Activated T-cell treated with anti-CD3 and anti-CD28 coated beads, Interleukin-2, amount 50 U/mL, for 24 hours (primary cell): ENCODE measurements at places on chromosomes 4 and X.

GRCh38 chr4:17092736-17093437, 194.4 kb upstream of the LDB2 start:
- H3K4me3 ChIP-seq = no peak overlapping the region
- no peaks in the 10 kb centered on the region for H3K36me3 ChIP-seq
- no peak for DNase-seq
- H3K4me1 ChIP-seq = no peaks in the 10 kb centered on the region
- no peak overlapping the region for H3K27ac ChIP-seq
- peaks cover 2% of the 10 kb centered on the region for H3K27me3 ChIP-seq

GRCh38 chrX:129523079-129523911, at the start of gene SMARCA1:
Gene SMARCA1, minus strand, starts transcription at chrX:129523490. Its CDS starts 120 bp downstream, at chrX:129523370.
- peak within 1 kb of the TSS; percentile 76 for H3K4me3 ChIP-seq
- no peak for DNase-seq
- H3K27me3 ChIP-seq = peaks cover 42% of the 10 kb centered on the region

- peak overlapping the region; percentile 15 for H3K27ac ChIP-seq
- no peaks in the 10 kb centered on the region for H3K27me3 ChIP-seq
- peaks cover 6% of the 10 kb centered on the region for H3K36me3 ChIP-seq
- H3K4me1 ChIP-seq = peaks cover 50% of the 10 kb centered on the region
- no peak for DNase-seq
These were observed 189.8 kb downstream of the PPP3CA start for GRCh38 chr4:101157415-101158133.

DNA sequence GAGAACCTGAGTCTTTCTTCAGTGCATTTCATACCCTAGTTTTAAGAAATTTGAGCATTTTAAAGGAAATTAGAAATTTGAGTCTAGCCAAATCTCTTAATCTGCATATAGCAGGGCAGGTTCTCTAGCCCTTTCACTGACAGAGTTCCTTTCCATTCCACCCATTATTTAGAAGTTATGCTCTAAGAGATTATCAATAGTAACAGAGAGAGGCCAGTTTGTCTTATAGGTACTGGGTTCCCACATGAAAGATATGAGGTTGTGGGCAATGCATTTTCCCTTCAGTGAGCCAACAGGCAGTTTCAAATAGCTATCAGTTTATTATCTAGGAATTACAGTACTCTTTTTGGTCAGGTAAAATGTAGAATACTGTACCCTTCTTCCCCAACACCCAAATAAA, 7.3 kb upstream of the GALNT7 start:
- no peaks in the 10 kb centered on the region for H3K27me3 ChIP-seq
- peaks cover 8% of the 10 kb centered on the region for H3K4me1 ChIP-seq
- no peak overlapping the region for H3K4me3 ChIP-seq

DNA sequence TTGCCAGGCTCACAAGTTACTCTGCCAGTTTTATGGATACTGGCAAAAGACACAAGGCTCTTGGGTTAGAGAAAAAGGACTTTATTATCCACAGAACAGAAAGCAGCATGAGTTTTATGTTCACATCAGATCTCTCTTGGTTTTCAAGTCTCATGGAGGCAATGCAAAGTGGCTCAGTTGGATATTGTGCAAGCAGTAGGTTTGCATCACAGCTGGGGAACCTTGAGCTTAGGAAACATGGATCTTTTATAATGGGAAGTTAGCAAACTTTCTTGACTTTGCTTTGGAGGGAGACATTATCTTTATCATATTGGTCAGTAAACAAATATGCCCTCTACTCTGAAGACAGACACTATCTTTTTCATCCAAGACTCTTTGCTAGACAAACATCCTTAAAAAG, 109.2 kb upstream of the GRPR start:
- H3K27me3 ChIP-seq = peaks cover 45% of the 10 kb centered on the region
- no peaks in the 10 kb centered on the region for H3K36me3 ChIP-seq
- no peaks in the 10 kb centered on the region for H3K4me1 ChIP-seq
- H3K4me3 ChIP-seq = no peak overlapping the region
- no peak overlapping the region for H3K27ac ChIP-seq
- no peak for DNase-seq

DNA sequence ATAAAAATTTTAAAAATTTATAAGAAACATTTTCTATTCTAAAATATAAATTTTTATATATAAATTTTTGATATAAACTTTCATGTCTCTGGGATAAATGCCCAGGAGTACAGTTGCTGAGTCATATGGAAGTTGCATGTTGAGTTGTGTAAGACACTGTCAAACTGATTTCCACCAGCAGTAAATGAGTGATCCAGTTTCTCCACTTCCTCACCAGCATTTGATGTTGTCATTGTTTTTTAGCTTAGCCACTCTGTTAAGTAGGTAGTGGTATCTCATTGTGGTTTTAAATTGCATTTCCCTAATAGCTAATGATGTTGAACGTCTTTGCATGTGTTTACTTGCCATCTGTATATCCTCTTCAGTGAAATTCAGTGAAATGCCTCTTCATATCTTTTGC, 66.5 kb downstream of the MAMLD1 start:
- H3K4me3 ChIP-seq = no peak overlapping the region
- H3K36me3 ChIP-seq = no peaks in the 10 kb centered on the region
- no peak overlapping the region for H3K27ac ChIP-seq
- H3K4me1 ChIP-seq = peaks cover 4% of the 10 kb centered on the region
- DNase-seq = no peak

- no peaks in the 10 kb centered on the region for H3K36me3 ChIP-seq
- H3K4me3 ChIP-seq = no peak overlapping the region
- H3K27ac ChIP-seq = no peak overlapping the region
- no peaks in the 10 kb centered on the region for H3K27me3 ChIP-seq
- DNase-seq = no peak
- H3K4me1 ChIP-seq = peaks cover 6% of the 10 kb centered on the region
These were observed 26.6 kb upstream of the HTRA3 start for GRCh38 chr4:8242782-8243560.

GRCh38 chr4:176971576-176972115, 178.9 kb upstream of the VEGFC start:
- no peaks in the 10 kb centered on the region for H3K4me1 ChIP-seq
- H3K36me3 ChIP-seq = no peaks in the 10 kb centered on the region
- DNase-seq = no peak
- no peak overlapping the region for H3K27ac ChIP-seq

DNA sequence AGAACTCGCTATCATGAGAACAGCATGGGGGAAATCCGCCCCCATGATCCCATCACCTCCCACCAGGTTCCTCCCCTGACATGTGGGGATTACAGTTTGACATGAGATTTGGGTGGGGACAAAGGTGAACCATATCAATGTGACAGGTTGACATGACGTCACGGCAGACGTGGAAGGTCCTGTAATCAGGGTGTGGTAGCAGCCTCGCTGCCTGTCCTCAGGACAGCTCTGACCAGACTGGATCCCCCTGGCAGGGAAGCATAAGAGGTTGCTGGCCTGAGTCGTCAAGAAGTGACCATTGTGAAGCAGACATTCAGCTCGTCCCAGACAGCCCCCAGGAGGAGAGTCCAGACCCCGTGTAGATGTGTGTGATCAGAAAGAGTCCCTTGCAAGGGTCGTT, 104.6 kb downstream of the TNIP2 start:
- H3K36me3 ChIP-seq = peaks cover 85% of the 10 kb centered on the region
- H3K4me3 ChIP-seq = no peak overlapping the region
- no peak for DNase-seq
- peaks cover 30% of the 10 kb centered on the region for H3K4me1 ChIP-seq
- H3K27ac ChIP-seq = peak overlapping the region; percentile 82

- H3K4me3 ChIP-seq = no peak overlapping the region
- no peak for DNase-seq
- H3K27me3 ChIP-seq = peaks cover 45% of the 10 kb centered on the region
- no peaks in the 10 kb centered on the region for H3K4me1 ChIP-seq
- H3K36me3 ChIP-seq = no peaks in the 10 kb centered on the region
These were observed 87.3 kb upstream of the CPEB2 start for GRCh38 chr4:14915018-14915417.

- no peak for DNase-seq
- H3K4me1 ChIP-seq = no peaks in the 10 kb centered on the region
- H3K27me3 ChIP-seq = no peaks in the 10 kb centered on the region
- H3K4me3 ChIP-seq = no peak overlapping the region
- no peaks in the 10 kb centered on the region for H3K36me3 ChIP-seq
- no peak overlapping the region for H3K27ac ChIP-seq
These were observed 460.6 kb downstream of the NAF1 start for GRCh38 chr4:162706051-162706450.
